ENCODE measurements at places on chromosomes 6 and 20.
A peak's percentile ranks its signal among the peaks of the same experiment; 100 is the strongest.

GRCh38 chr6:166389119-166389518 is 6.4 kb upstream of the MPC1 start:
- no peak for DNase-seq

GRCh38 chr20:46183768-46184167 is 65.7 kb downstream of the CD40 start:
- no peak for DNase-seq

DNA sequence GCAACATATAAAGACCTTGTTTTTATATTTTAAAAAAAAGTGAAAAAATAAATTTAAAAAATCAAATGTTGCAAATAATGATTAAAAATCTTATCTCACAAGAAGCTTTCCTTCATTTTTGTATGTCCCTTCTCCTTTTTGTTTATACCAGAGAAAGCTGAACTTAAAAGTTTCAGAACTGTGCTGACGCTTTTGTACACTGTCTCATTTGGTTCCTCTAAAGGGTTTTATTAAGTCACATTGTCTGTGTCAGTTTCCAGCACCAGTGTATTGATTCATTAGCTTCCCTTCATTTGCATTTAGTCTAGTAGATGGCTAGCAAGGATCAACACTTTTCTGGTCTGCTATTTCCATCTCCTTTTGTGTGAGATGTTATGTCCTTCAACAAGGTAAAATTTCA is 6.7 kb downstream of the PCED1A start:
- no peak for DNase-seq

DNA sequence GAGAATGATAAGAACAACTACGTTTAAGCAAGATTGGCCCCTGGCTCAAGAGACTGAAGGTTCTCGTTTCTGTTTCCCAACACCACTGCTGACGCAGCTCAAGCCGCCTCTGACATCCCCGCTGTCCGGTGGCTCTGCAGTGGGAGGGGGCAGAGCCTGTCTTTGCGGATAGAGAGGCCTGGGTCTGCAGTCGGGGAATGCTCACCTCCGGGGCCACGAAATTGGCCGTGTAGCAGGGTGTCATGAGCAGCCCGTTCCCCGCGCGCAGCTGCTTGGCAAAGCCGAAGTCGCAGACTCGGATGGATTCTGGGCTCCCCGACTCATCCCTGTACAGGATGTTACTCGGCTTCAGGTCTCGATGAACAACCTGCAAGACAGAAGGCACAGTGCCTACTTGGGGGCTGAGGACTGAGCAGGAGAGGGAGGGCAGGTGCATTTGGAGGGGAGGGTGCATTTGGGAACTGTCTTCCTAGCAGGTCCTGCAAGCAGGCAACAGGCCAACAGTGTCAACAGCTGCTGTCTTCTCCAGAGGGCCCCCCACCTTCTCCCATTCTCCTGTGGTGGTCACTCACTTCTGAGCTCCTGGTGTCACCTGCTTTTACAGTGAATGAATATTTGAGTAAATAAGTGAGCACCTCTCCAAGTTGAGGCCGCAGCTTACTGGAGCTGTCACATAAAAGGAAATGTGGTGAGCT is 40.5 kb upstream of the MPC1 start:
- DNase-seq: no peak

- DNase-seq: no peak
Measured at GRCh38 chr6:110549277-110549676, 72.9 kb upstream of the SLC22A16 start.

DNA sequence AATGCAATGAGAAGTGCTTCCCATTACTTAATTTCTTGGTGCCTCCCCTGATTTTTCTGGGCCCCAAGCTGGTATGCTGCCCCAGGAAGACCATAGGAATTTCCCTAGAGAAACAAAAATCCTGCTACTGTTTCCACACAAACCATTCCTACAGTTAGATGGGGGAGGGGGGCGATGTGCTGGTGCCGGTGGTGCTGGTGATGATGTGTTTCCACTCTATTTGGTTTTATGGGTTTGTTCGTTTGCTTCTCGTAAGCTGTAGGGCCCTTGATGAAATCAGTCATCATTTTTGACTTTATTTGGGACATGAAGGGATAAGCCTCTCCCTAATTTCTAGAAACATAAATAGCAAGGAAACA is 105.1 kb downstream of the MKKS start:
- no peak for DNase-seq

- peak; percentile 79 for DNase-seq
Measured at GRCh38 chr6:43263314-43264178, 20.3 kb downstream of the TTBK1 start.

DNA sequence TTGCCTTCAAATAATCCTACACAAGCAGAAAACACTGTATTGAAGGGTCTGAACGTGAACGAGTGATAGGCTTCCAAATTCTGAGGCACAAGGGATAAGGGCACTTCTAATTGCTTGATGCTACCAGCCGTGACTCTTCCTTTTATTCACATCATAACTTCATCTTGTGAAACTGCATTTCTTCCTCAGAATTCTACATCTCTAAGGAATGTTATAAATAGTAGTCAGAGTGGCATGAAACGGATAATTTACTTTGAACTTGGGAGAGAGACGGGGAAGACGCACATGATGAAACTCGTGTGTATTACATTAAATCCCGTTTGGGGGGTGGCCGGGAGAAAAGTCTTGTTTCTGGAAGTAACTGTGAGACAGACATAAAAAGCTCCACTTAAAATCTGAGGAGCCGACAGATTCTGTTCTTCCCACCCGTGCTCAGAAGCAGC is 754 bp downstream of the HDDC2 start:
- DNase-seq: no peak

DNA sequence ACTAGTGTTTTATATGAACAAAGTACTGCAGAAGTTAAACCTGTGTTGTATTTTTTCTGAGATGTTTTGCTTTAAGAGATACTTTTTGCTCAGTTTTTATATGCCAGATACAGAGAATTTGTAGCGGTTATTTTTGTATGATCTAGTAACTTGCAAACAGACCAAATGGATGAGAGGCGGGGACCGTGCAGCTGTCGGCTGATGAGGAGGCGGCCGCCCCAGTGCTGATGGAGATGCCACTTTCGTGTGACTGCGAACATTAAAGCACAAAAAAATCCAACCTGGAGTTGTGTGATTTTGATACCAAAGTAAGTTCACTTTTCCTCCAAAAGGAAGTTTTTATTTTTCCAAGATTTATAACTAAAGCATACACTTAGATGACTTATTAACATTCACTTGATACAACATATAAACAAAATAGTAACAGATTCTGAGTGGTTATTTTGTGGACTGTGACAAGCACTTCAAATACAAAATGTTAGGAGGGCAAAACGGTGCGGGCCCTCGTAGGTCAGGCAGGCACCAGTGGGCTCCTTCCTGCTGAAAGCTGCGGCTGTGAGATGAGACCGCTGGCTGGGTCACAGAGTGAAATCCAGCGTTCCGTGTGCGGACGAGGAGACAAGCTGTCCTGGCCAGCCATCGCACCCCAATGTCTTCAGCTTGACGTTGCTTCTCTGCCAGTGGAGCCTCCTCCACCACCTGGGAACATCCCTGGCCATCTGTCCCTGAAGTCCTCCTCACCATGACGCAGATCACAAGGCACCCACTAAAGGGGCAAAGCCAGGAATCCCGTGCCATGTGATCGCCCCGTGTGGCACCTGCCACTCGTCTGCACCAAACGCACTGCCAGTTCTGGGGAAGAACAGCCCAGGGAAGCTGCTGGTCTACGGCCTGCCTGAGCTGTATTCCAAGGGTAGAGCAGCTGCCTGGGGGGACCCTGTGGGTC is 4.0 kb upstream of the OGFR start:
- no peak for DNase-seq

DNA sequence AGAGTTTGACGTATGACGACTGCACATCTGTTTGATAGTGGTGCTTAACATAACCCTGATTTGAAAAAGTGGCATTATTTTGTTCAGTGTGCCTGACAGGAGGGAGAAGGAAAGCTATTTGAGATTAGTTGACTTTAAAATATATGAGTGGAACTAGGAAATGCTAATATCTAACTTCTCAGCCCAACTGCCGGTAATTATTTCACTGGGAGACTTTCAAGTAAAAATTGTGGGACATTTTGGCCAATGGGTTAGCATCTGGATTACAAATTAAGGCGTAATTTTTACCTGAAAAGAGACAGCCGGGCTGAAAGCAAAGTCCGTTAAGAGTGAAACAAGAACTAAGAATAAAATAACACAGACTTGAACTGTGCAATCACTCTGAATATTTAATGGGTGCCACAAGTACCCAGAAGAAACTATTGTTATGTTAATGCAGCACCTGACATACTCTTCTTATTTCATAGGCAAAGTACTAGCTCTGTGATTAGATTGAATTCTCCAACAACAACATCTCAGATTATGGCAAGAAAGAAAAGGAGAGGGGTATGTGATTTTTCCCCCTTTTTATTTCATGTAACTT is 2.0 kb downstream of the HEY2 start:
- DNase-seq: no peak

DNA sequence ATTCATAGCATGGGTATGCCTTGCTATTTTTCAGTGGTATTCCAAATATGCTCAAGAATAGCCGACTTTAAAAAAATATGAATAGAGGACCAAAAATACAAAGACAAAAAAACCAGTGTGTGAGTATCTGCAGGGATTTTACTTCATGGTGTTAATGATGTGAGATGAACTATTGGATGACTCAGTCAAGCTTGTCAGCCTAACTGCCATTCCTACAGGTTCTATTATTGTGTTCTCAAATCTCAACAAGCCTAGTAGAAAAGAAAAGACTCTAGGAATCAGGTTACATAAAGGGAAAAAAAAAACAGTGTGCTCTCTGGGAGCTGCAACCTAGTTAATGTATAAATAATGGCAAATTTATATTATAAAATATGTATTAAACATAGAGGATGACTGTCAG is 588.4 kb upstream of the BTBD3 start:
- no peak for DNase-seq

DNA sequence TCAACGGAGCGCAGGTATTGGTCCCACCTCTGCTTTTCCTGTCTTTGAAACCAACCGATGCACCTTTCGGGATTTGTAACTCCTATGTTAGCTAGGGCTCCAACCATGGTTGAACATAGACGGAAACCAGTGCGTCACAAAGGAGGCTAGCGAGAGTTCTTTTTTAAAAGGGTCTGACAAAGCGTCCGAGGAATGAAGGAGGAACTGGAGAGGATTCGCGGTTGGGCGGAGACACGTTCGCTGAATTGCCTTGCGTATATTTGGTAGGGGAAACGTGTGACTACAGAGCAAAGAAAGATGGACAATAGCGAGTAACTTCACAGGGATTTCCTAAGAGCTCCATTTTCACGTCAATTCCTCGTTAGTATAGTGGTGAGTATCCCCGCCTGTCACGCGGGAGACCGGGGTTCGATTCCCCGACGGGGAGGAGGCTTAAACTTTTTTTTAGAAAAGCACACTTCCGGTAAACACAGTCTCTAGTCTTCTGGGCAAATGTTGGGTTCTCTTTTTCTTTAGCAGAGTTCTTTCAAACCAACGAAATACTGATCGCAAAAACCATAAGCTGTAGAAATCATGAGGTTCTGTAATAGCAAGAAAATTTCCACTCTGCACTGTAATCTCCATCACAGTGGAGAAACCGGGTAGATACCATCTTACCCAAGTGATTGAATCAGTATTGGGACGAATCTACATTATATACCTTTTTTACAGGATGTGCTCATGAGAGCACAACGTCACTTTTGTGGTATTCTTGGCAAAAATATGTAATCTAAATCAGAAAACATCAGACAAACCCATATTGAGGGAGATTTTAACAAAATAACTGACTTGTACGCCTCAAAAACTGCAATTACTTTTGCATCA is 6.6 kb upstream of the ZNF184 start:
- DNase-seq: peak; percentile 90

DNA sequence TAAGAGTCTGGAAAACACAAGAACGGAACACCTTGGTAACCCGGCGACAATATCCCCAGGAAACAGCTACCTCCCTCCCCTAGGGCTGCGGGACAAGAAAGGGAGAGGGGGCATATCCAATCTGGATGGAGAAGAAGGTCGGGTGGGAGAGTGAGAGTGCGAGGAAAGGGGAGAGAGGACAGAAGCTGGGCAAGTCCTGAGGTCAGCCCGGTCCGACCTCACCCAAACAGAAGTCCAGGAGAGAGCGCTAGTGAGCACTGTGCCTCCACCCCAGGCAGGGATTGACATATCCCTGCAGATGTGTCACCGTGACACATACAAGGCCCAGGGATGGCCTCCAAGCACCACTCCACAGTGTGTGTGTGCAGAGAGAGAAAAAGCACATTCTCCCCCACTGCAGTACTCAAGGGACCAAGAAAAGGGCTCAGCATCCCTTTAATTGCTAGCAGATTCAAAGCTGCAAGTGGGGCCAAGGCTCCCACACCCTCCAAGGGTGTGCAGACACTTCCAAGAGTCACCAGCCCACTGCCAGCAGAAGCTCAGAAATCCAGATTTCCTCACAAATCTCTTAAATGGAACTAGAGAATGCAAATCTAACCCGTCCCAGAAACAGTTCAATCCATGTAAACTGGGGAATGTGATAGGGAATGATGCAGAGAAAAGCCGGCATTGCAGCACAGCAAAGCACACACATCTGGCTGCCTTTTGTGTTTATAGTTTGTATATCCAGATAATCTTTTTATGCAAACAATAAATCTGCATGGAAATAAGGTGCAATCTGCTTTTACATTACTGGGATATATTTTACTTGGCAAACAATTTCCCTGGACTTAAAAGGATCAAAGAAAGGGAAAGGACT is 3.1 kb downstream of the PXDC1 start:
- DNase-seq: no peak

GRCh38 chr20:57491373-57491772 is 33.6 kb downstream of the CTCFL start:
- DNase-seq: no peak

DNA sequence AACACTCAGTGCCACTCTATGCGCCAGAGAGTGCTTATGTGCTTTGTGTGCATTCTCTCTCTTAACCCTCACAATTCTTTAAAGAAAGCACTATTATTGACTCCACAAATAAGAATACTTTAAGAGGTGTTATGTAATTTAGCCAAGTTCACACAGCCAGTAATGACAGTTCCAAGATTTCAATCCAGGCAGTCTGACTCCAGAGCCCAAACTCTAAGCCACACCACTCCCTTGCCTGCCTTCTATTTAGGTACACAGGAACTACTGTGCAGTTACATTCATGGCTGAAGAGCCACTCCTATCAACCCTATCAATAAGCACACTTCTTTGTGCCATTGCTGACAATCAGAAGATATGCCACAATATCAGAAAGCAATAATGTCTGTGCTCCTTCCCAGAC is 93.3 kb downstream of the PTPRK start:
- no peak for DNase-seq

- no peak for DNase-seq
Measured at GRCh38 chr20:37816003-37816402, 86.9 kb upstream of the VSTM2L start.

DNA sequence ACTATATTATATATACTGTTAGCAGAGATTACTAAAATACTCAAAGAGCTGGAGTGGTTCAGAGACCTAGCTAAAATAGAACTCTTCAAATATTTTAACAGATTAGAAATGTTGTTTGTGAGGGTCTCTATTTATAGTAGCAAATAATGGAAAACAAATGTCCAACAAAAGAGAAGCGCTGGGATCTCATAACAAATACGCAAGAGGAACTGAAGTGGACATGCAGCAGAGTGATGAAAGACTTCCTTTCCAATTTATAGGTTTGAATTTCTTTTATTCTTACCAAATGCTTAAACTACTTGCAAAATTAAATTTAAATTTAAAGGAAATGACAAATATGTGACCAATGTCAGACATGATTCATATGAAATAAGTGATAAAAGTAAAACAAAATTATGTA is 49.9 kb downstream of the PIGU start:
- DNase-seq: no peak

GRCh38 chr6:3052481-3053230 is 15.6 kb upstream of the RIPK1 start:
- DNase-seq: no peak

Data from CD4-positive, alpha-beta T cell (primary cell).